ENCODE measurements at places on chromosomes 3 and 15.

- DNase-seq: no peak
Measured at GRCh38 chr3:127607675-127608361, 9.6 kb downstream of the MCM2 start.

DNA sequence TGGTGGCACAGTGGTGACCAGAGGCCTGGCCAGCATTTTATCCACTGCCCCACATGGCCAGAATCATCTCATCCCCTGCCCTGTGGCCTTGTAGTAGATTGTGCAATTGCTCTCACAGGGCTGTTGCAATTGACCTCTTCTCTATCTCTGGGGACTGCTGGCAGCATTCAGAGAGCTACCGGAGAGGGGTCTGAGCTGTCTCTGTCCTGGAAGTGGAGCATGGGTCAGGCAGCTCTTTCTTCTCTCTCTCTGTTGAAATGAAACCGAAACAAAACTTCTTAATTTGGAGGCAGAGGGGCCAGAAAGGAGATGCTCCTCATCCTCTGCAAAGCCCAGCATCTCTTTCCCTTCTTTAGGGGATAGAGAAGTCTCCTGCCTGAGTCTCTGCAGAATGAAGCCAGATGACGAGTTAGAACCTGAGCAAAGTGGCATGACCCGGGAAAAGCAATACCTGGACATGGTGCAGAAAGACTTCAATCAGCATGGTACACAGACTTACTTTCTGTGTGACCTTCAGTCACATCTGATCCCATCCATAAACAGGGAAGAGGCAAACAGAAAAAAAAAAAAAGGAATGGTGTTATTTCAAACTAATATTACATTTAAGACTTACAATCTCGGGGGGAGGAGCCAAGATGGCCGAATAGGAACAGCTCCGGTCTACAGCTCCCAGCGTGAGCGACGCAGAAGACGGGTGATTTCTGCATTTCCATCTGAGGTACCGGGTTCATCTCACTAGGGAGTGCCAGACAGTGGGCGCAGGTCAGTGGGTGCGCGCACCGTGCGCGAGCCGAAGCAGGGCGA is 144.5 kb upstream of the BCL6 start:
- no peak for DNase-seq

DNA sequence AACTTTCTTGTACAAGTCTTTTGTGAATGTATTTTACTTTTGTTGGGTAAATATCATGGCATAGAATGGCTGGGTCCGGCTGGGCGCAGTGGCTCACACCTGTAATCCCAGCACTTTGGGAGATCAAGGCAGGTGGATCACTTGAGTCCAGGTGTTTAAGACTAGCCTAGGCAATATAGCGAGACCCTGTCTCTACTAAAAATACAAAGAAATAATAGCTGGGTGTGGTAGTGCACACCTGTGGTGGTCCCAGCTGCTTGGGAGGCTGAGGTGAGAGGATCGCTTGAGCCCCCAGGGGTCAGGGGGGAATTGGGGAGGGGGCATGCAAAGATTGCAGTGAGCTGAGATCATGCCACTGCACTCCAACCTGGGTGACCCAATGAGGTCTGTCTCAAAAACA is 52.9 kb downstream of the ANP32A start:
- no peak for DNase-seq

- no peak for DNase-seq
Measured at GRCh38 chr3:41159588-41160189, 39.6 kb upstream of the CTNNB1 start.

DNA sequence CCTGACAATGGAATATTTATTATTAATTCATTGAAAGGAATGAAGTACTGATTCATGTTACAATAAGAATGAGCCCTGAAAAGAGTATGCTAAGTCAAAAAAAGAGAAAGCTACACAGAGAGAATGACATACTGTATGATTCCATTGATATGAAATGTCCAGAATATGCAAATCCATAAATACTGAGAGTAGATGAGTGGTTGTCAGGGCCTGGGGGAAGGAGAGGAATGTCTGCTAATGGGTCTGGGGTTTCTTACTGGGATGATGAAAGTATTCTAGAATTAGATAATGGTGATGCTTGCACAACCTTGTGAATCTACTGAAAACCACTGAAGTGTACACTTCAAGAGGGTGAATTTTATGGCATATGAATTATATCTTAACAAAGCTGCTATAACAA is 79.9 kb upstream of the HACD2 start:
- no peak for DNase-seq

All from GF-D8 (cell line).